ENCODE measurements at places on chromosomes 1 and 21. TPM values are rescaled to one million over a fixed set of nuclear protein-coding genes. Genes with fewer than 3 reads are reported as not detected.

- DNase-seq = no peak
These were observed 16.3 kb upstream of the COL6A1 start for GRCh38 chr21:45965084-45965809.

- DNase-seq = no peak
These were observed 6.7 kb downstream of the SFPQ start for GRCh38 chr1:35186239-35186638.

- no peak for DNase-seq
These were observed 66.4 kb upstream of the KLHDC7A start for GRCh38 chr1:18414321-18414720.

DNA sequence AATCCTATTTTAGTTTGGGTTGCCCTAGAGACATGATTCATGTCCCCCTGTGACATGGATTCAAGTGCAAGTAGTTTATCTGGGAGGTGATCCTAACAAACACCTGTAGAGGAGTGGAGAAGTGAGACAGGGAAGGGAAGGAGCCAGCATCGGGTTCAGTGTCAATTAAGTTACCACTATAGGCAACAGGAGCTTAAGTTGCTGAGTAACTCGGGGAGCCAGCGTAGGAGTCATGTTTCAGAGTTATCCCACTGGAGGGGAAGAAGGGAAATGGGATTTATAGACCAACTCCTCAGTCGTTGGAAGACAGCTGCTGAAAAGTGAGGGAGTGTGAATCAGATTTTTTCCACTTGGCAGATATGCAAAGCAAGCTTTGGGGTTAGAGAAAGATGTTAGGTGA, 54.9 kb downstream of the SLC30A7 start:
- DNase-seq = no peak

DNA sequence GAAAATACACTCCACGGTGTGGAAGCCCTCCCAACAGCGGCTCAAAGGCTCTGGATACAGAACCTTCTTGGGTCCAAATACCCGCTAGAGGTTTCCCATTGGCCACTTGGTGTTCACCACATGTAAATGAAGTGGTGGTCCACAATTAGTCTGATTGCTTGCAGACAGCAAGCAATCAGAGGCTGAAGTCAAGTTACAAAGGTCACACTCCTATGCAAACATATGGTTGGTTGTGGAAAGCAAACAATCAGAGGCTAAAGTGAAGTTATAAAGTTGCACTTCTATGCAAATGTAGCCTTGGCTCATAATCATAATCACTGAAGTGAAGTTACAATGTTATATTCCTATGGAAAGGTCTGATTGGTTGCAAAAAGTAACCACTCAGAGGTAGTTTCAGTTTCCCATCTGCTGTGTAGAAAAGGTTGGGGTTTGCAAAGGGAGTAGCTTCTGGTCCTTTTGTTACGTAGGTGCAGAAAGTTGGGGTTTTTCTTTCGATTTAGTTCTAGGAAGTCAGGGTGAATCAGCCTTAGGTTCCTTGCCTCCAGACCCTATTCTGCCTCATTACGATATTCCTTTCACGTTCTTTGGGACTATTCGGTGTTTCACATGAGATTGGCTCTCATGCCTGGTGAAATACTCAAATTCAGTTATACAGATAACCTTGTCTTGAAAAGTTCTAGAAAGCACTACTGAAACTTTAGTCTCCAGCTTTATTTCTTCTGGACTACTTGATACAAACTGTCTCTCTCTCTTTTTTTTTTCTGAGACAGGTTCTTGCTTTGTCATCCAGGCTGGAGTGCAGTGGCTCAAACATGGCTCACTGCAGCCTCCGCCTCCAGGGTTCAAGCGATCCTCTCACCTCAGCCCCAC, 36.7 kb upstream of the MTF2 start:
- DNase-seq = no peak

- DNase-seq = no peak
These were observed 163.2 kb downstream of the ZBTB18 start for GRCh38 chr1:244214009-244214967.

DNA sequence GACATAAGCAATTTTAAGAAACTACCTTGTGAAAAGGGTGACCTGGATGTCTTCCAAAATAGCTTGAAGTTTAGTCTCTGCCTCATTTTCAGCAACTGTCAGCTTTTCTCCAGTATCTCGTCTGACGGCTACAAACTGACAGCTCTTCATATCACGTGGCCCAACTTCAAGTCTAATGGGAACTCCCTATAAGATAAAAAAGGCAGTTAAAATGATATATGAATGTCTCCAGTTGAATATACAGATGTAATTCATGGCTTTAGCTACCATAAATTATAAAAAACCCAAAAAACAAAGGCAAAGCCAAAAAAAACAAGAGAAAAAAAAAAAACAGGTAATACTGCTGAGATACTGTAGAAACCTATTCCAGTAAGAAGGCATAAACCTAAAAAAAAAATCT, 44.9 kb upstream of the SLC30A10 start:
- DNase-seq = no peak

GRCh38 chr1:116289193-116289592, 83.9 kb upstream of the ATP1A1 start:
- DNase-seq = no peak

DNA sequence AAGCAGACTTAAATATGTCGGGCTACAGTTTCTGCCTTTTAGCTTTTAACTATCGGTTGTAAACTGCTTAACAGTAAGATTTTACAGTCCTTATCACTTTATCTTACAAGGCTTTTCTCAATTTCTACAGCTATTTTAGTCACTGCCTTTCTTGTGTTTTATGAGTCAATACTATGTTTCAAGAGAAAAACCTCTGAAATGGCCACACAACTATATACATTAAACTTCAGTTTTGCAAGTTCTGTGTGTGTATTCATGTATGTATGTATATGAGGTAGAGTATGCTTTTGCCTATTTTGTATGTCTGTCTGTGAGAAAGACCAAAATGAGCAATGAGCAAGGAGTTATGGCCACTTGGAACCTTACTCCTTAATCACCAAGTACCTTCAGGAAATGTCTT, 169.8 kb downstream of the SYT2 start:
- no peak for DNase-seq

DNA sequence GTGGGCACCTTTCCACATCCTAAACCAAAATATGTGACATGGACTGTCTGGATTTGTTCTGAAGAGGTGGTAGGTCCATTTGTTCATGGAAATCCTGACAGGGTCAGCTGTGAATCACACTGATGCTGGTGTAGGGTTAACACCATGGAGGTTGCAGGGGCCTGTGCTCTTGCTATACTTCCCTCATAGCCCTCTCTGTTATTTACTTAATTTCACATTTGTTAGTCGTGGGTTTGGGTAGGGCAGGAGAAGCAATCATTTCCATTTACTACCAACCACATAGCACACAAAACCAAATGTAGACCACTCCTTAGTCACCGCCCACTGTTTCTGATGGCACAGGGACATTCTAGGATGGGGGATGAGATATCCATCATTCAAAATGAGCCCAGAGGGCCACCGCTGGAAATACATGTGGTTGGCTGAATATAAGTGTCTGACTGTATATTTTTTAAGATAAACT, 61.8 kb upstream of the POU2F1 start:
- DNase-seq = no peak

DNA sequence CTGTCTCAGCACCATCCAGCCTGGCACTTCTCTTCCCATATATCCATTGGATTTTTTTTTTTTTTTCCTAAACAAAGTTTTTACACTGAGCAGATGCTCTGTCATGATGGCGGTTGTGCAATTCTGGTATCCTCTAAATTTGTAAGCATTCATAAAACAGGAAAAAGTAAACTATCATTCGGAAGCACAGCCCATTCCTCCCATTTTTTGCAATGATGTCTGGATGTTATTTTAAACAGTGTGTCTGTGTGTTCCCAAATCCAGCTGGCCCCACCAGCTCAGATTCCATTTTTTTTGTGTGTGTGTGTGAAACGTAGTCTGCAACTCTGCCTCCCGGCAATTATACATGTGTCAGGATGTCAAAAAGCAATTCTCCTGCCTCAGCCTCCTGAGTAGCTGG, 33.5 kb downstream of the PDPN start:
- DNase-seq = no peak

GRCh38 chr1:166120281-166120680, 46.5 kb downstream of the FAM78B start:
- no peak for DNase-seq

DNA sequence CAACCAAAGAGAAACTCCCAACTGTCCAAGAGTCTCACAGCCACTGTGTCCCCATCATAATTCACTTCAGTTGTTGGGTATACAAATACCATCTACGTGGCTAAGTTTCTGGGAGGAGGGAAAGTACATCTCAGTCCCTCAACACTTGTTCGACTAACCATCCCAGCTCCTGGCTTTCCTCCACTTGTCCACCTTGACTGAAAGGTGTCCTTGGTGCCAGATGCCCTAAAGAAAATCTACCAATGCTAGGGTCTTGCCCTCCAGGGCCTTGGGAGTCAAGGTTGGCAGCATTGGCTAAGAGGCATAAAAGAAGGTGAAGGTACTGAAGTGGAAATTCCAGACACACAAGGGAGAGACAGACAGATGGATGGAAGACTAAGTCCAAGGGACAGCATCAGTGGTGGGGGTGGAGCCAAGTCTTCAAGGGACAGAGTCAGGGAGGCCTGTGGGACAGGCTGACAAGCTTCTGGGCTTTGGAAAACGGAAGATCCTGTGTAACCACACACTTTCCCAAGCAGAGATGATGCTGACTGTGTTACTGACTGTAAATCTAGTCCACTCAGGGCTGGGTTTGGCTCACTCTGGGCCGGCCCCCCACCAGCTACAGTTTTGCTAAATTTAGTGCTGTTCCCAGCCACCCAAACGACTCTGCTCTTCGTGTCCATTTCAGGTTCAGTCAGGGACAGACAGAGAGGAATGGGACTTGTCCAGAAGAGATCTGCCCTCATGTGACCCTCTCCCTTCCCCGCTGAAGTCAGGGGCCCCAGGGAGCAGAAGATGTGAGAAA, 60.1 kb downstream of the CD34 start:
- DNase-seq = no peak

- no peak for DNase-seq
These were observed 3.0 kb downstream of the SPATA46 start for GRCh38 chr1:162373541-162374260.

DNA sequence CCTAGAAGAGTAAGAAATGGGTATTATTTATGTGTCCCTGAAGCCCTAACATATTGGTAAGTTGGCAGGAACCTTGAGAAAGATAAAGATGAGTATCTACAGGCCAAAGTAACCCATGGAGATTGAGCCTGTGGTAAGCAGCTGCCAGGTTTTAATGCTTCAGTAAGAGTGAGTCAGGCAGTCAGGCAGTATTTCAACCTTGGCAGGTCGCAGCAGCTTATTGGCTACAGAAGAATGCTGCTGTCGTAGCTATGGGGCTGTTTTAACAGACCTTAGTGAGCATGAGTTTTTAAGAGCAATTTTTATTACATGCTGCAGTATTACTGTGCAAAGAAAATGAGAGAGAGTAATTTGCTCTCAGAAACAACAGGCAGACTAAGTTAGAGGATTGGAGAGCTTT, 10.3 kb upstream of the SLC30A10 start:
- no peak for DNase-seq

DNA sequence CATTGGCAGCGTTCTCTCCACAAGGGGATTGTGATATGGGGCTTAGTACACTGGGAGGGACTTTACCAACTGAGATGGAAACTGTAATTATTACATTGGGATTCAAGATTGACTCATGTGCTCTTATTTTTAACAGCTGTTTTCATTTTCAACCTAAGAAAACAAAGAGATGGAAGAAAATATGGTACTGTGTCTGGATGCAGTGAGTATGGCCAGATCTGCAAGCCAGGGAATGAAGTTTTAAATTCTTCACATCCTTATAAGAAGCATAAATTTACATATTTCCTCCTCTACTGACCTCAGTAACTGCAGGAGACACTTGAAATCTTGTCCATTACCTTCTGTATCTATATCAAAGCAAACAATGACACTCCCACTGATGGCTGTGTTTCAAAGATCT, 81.5 kb upstream of the EDEM3 start:
- no peak for DNase-seq

GRCh38 chr1:23466423-23466989, 17.5 kb downstream of the ASAP3 start:
- no peak for DNase-seq

DNA sequence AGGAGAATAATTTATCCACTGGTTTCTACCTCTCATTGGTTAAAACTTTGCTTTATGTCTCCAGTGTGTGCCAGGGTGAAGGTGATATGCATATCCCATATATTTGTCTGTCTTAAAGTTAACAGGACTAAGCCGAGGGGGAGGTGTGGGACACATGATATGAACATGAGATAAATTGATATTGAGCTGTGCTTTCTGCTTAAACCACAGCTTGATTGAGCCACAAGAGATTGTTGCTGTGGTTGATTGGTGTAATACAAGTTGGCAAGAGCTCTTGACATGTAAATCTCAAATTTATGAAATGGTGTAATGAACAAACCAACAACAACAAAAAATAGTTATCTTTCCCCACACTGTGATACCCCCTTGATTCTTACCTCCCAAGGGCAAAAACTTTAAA, 1295.5 kb upstream of the NCAM2 start:
- DNase-seq = no peak

GRCh38 chr1:163771637-163772036, 449.9 kb downstream of the NUF2 start:
- DNase-seq = no peak

GRCh38 chr1:36874271-36875060, 159.8 kb downstream of the GRIK3 start:
- DNase-seq = no peak

DNA sequence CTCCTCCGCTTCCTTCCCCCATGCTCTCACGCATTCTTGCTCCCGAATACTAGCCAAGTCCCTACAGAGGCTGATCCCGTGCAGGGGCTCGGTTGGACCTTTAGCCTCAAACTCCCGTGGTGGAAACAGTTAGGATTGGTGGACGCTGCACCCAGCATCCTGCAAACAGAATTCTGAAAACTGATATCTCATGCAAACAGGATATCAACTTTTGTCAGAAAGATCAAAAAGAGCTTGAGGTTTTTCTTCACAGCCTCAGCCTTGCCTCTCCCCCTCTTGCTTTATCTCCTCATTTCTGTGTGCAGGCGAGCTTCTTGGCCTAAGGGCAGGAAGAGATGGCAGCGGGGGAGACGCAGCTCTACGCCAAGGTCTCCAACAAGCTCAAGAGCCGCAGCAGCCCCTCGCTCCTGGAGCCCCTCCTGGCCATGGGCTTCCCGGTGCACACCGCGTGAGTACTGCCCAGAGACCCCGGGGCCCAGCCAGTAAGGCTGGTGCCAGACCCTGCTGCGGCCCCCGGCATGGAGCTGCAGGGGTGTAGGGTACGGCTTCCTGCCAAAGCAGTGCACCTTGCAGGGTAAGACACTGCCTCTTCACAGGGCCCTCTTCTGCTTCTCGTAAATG, at the start of gene UBASH3A:
TSS of gene UBASH3A (plus strand) at position 292 of the 621 bp plus-strand sequence. CDS start at position 336, 44 bp downstream.
- DNase-seq = no peak

Gene MMEL1
- not detected for total RNA-seq

Gene PADI2
- 0.27 TPM for total RNA-seq

Gene GBP6
- 0.27 TPM for total RNA-seq

Gene LAX1
- 0.99 TPM for total RNA-seq

Gene NBPF6
- not detected for total RNA-seq

Gene MROH9
- not detected for total RNA-seq

Gene AMY2B
- 16.9 TPM for total RNA-seq

Gene TLCD4
- 8.0 TPM for total RNA-seq

Gene DPT
- 60.7 TPM for total RNA-seq

Gene OXCT2
- total RNA-seq = 3.4 TPM

Gene SPRR1B
- not detected for total RNA-seq

Gene TEX38
- not detected for total RNA-seq

Gene HORMAD1
- total RNA-seq = not detected

Gene TMPRSS3
- not detected for total RNA-seq

Gene RIMS3
- total RNA-seq = 33.7 TPM

Gene GNG5
- total RNA-seq = 128 TPM

Gene KCNA3
- total RNA-seq = 1.8 TPM

Gene PDZK1
- 1.3 TPM for total RNA-seq

All from thoracic aorta (tissue), 2 donors.